Activated CD4-positive, alpha-beta T cell treated with anti-CD3 and anti-CD28 coated beads, Interleukin-2, Interleukin-4, amounts not matched to agents 100 ng/mL and 50 ng/mL, durations not matched to agents 16 hours and 8 hours (primary cell): ENCODE measurements at places on chromosomes 2 and 18.
A peak's percentile ranks its signal among the peaks of the same experiment; 100 is the strongest.

GRCh38 chr2:71822463-71822862 is 325.2 kb downstream of the CYP26B1 start:
- no peak for DNase-seq

GRCh38 chr2:47654790-47655562 is 128.0 kb upstream of the MSH6 start:
- no peak for DNase-seq

DNA sequence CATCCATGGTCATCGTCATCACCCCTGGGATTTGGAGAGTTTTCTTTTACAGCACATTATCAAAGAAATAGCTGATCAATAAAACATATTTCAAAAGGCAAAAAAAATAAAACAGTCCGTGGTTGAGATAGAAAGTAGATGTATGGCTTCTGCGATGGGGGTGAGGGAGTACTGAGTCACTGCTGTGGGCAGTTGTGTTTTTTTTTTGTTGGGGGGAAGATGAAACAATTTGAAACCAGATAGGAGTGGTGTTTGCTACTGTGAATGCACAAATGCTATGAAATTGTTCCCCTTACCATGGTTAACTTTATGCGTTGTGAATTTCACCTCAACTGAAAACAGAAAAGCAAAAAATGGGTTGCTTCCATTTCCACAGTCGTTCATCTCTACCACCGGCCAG is 11.9 kb upstream of the SALL3 start:
- no peak for DNase-seq

- DNase-seq: no peak
Observed at GRCh38 chr2:182404092-182404491, 22.7 kb downstream of the PDE1A start.

DNA sequence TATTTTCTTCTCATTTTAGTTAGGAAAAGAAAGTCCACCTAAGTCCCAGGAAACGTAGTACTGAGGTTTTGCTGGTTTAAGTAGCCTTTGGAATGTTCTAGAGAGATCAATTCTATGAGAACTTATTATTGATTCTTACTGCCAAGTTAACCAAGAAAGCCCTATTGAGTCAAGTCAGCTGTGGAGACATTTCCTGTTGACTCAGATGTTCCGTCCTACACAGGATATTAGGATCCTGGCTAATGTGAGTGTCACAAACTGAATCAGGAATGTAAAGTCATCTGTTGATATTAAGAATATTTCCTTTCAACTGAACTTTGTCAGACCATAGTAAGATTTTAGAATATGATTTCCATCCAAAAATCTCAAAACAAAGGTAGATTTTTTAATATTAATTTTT is 654.3 kb downstream of the LRRTM4 start:
- DNase-seq: no peak

GRCh38 chr2:99881901-99882591 is 260.3 kb downstream of the AFF3 start:
- DNase-seq: no peak

- DNase-seq: no peak
Observed at GRCh38 chr2:213149949-213150314, 1.5 kb downstream of the IKZF2 start.

GRCh38 chr2:205640716-205641115 is 41.6 kb upstream of the NRP2 start:
- DNase-seq: no peak

DNA sequence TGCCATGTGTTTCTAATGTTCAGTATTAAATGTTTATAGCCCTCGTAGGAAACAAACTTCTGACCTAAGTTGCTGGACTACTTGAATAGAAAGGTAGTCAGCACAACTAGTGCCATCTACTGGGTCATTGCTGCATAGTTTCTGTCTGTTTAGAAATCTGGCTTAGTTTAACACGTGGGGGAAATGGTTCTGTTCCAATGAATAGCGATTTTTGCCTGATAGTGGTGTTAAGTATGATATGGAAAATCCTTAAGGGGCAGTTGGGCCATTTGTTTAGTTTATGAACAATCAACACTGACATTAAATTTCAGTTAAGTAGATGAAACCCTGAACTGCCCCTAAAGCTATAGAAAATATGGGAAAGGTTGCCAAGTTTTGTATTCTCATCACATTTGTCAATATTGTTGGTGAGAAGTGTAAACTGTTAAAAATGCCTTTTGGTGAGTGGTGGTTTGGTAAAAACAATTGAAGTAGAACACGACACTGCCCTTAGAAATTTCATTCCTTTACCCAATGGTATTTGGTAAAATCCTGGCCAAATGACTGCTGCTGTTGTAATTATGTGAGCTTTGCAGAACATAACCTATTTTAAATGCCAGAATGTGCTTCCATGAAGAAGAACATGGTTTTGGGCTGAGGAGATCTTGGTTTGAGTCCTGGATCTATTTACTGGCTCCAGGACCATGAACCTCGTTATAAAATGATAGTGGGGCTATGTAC is 13.2 kb downstream of the NABP1 start:
- DNase-seq: peak; percentile 72

DNA sequence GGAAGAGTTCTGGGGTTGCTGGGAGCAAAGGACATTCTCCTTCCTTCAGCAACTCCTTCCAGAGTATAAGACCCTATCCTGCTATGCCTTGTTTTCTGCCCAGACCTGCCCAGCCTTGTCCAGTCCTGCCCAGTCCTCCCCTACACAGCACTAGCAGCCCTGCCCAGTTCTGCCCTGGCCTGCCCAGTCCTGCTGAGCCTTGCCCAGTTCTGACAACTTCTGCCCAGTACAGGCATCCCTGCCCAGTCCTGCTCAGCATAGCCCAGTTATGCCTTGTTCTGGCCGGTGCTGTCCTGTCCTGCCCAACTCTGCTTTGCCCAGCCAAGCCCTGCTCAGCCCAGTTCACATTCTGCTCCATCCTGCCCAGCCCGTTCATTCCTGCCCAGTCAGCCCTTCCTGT is 44.9 kb upstream of the ALK start:
- DNase-seq: no peak

DNA sequence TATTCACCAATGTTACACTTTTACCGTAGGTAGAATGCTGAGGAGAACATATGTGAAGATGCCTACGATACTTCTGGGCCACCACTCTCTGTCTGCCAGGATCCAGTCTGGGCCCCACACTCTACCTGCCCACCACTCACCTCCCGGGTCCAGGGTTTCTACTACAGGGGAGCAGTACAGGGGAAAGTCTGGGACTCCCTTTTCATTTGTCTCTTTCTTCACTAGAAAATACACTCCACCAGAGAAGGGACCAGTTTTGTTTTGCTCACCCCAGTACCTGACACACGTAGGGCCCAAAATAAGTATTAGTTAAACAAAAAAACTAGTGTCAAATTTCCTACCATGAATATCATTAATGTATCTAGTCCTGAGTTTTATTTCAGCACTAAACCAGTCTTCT is 21.1 kb downstream of the KANSL3 start:
- DNase-seq: no peak

DNA sequence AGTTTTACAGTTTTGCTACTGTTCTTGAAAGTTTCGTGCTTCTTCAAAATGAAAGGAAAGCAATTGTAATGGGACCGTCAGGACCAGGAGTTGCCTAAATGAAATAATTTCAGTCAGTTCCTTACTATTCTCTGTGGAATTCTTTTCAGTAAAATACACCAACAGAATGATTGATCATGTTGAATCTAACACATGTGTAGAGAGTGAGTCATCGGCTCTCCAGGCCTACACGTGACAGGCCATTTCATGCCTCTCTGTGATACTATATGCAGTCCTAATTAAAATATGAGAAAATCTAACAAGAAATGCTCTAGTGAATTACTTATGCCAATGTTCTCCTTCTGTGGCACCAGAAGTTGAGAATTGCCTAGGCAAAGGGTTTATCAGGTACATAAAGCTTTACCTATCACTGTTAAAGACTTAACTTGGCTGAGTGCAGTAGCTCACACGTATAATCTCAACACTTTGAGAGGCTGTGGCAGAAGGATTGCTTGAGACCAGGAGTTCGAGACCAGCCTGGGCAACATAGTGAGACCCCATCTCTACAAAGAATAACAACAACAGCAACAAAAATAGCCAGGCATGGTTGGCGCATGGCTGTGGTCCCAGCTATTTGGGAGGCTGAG is 199.4 kb downstream of the LRRTM1 start:
- no peak for DNase-seq

DNA sequence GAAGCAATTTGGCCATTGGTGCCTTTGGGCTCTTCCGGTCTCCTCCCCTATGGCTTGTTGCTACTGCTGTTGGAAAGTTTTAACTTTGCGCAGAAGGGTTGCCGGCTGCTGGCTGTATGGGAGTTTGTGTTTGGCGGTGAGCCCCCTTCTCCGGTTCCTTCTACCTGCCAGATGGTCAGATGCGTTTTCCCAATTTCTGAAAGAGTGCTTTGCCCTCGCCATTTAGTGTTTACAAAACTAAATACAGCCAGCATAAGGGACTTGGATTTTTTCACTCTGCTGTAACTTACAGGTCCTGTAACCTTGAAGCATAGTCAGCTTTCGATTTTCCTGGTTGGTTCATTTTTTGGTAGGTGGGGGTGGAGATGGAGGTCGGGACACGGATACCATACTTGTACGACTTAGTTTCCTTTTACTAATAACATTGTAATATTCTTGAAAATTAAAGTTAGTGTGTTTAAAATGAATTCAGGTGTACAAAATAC is 604 bp downstream of the COQ10B start:
- DNase-seq: peak; percentile 79

DNA sequence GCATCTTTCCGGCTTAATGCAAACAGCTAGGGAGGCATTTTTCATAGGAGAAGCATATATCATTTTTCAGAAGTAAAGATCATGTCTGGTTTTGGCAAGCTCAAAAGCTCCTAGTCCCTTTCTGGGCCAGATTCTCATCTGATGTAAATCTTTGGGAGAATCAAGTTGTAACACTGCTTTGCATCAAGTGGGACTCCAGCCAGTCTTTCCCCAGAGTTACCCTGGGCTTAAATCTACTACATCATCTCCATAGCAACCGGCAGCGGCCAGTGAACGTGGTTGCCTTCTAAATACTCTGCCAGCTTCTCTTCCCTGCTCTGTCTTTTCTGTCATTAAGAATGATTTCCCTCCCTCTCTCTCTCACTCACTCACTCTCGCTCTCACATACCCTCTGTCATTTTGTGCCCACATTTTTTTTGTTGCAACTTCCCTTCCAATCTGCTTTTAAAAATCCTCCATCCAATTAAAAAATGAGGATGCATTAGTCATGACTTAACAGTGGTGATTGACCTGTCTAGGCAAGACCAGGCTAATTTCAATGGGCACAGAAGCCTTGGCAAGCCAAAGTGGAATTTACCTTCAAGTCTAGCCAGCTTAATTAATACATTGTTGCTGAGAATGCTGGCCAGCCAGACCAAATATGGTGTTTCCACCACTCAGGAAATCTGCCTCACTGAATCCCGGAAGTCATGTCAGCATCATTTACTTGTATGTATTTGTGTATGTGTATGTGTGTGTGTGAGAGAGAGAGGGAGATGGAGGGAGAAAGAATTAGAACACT is 93.0 kb downstream of the NRP2 start:
- DNase-seq: no peak

DNA sequence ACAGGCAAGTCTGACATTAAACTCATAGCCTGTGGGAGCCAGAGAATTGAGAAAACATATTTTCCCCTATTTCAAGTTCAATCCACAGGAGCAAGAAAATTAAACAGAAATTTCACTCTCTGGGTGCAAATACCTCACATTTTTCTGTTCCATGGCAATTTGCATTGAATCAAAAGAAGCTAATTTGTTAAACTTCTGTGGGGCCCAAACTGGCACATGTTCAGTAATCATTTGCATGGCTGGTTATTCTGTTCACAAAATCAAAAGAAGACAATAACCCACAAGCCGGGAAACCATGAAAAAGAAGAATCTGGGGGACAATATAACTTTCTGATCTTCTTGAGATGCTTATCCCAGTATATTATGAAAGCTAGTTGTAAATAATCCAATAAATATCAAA is 363.1 kb downstream of the LRP1B start:
- no peak for DNase-seq

GRCh38 chr18:24208270-24209035 is 69.6 kb downstream of the CABYR start:
- DNase-seq: peak; percentile 15

GRCh38 chr2:113602869-113603466 is 24.1 kb upstream of the RABL2A start:
- no peak for DNase-seq

GRCh38 chr2:136356125-136357006 is 238.4 kb upstream of the CXCR4 start:
- no peak for DNase-seq

DNA sequence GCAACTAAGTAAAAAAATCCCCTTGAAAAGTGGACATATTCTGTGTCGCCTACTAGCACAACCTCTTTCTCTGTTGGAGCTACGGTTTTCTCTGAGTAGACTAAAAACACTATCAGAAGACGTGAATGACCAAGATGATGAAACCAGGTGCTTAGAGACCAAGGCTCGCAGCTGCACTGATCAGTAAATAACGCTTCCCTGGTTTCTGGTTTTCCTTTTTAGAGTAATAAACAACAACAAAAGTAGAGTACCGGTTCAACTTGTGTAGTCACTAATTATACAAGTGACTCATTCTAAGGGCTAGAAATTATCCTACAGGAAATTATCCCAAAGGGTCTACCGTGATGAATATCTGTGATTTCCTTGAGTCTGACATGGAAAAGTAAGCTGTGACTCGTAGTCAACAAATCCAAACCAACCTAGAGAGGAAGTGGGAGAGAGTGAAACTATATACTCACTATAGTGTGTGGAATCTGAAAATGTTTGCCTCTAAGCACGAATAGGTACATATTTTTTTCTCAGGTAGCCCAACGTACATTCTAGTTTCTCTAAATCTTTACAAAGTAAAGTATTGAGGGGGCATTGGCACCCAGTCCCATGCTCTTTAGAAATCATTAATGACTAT is 17.8 kb downstream of the RASGRP3 start:
- DNase-seq: peak; percentile 50

- no peak for DNase-seq
Observed at GRCh38 chr2:47062681-47063537, 92.2 kb downstream of the STPG4 start.

DNA sequence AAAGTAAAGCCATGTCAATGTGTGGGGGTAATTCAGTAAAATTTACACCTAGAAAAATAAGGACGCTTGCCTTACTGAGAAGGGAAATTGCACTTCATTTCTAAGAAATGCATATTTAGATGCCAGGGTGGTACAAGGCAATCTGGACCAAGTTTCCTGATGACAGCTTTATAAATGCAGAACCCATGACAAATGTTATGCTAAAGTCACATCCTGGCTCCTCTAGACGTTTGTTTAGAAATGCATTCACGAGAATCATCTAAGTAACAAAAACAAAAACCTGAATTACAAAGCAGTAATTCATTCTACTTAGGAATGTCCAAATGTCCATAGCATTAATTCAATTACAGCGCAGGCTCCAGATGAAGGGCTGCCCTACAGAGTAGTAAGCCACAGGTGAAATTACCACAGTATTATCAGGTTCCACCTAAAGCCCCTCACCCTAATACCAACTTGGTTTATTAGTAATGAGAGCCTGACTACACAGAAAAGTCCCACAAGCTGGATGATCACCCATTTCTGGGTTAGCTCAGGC is 49.8 kb downstream of the REV1 start:
- DNase-seq: no peak
